Left renal cortex interstitium (tissue), 4 donors: ENCODE measurements at places on chromosomes 1 and 21.

DNA sequence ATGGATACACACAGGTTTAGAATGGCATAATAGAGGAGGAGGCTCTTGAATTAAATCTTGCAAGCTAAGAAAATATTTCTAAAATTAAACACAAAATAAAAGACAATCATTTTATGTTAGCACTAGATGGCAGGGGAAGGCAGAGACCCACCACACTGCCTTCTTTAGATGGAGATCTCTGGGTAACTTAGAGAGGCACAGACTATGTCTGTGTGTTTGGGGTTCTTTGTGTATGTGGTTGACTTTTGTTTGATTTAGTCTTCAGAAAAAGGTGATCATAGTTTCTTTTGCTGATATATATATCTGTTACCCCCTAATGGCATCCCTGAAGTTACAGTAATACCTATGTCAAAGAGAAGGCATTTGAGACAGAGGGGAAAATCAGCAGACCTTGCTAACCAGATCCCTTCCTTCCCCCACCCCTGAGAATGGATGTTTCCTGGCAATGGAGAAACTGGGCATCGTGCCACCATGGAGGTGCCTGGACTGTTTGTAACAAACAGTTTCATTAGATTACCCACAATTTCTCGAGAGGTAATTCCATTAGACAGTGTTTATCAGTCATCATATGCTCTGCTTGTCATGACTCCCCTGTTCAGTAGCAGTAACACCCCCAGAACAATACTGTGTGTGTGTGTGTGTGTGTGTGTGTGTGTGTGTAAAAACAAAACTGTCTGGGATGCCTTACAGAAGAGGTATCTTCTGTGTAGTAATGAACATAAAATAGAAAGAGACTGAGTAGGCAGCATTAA lies 228.3 kb upstream of the DEPDC1 start:
- DNase-seq, result no peak

GRCh38 chr1:155241069-155241679 lies 14.1 kb downstream of the ENTREP3 start:
- DNase-seq, result no peak

GRCh38 chr21:36419996-36420395 lies 34.8 kb downstream of the CHAF1B start:
- DNase-seq, result no peak

DNA sequence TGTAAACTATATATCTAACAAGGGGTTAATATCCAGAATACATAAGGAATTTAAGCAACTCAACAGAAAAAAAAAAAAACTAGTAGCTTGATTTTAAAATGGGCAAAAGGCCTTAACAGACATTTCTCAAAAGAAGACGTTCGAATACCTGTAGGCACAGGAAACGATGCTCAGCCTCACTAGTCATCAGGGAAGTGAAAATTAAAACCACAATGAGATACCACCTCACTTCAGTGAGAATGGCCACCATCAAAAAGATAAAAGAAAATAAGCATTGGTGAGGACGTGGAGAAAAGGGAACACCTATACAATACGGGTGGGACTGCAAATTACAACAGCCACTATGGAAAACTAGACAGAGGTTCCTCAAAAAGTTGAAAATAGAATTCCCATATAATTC lies 37.3 kb downstream of the NPHP4 start:
- DNase-seq, result no peak

GRCh38 chr1:43653893-43654292 lies 3.9 kb downstream of the KDM4A start:
- DNase-seq, result no peak
